T-cell (primary cell): ENCODE measurements at places on chromosomes 6 and 20. TPM values are rescaled to one million over a fixed set of nuclear protein-coding genes. Genes with fewer than 3 reads are reported as not detected.

- DNase-seq = no peak
Observed at GRCh38 chr20:313948-314347, 11.4 kb upstream of the SOX12 start.

DNA sequence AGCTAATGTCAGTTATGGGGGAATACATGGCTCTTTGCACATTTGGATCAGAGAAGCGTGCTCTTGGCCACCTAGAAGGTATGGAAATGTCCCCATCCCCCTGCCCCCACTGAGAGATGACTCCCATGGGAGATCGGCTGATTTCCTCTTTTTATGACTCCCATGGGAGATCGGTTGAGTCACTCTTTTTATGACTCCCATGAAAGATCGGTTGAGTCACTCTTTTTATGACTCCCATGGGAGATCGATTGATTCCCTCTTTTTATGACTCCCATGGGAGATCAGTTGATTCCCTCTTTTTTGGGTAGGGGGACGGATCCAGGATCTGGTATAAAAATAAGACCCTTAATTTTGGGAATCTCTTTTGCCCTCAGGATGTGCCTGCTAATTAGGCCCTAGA lies 10.3 kb upstream of the TAAR9 start:
- DNase-seq = no peak

DNA sequence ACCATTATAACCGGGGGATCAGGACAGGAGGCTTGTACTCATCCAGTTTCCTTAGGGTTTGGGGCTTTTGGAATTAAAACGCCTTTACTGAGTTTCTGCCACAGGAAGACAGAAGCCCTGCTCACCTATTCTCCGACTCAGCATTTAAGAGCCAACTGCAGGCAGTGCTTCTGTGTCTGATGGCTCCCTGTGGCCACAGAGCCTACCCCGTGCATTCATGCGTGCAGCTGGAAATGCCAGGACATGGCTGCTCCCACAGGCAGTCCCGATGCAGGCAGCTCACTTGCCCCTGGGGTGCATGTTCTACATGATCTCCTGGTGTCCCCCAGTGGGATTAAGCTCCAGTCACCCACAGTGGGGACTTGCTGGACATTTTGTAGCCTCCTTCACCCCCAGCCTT lies 22.2 kb downstream of the ZNF831 start:
- DNase-seq = no peak

NNAT gene
- total RNA-seq = not detected

OPN5 gene
- not detected for total RNA-seq

FOXQ1 gene
- not detected for total RNA-seq
